Left ventricle myocardium superior (tissue), 1 donor: ENCODE measurements at places on chromosomes 1 and 21. TPM values are rescaled to one million over a fixed set of nuclear protein-coding genes. Genes with fewer than 3 reads are reported as not detected.
A peak's percentile ranks its signal among the peaks of the same experiment; 100 is the strongest.

DNA sequence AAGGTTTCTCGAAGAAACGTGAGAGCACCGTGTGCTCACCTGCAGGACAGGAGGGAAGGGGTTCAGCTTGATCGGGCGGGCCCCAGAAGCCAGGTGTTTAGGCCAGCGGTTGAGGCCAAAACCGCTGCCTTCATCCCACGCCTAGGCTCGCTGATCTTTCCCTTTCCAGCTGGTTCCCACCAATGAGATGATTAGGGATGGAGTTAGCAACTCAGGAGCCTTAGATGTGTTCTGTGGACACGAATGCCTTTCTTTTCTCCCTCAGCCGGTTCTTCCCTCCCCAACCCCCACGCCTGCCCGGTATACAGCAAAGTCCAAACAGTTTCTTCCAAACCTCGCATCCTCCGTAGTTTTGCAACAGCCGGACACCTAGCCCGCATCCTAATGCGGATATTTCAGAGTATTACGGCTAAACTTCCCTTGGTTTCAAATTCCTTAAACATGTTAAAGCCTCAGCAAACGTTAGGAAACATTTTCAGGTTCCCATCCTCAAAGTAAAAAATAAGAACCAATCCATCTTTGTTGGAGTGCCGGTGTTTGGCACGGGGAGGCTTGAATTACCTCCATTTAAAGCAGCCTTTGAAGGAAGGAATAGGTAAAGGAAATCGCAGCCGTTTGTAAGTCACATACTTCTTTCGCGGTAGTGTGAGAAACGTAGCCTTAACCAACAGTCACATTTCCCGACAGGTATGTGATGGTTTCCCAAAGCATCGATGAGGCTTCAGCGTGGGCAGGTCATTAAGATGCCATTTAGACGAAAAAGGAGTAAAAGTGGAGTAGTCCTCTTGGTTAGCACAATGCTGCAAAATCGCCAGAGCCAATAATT is 1.1 kb downstream of the LRRC8C start:
- DNase-seq: peak; percentile 29

- no peak for DNase-seq
These were observed 31.7 kb upstream of the RALGPS2 start for GRCh38 chr1:178693366-178693765.

GRCh38 chr1:153587314-153587713 is 21.7 kb upstream of the S100A2 start:
- DNase-seq: no peak

MRPL37 gene
- 81.2 TPM for total RNA-seq

WDR64 gene
- not detected for total RNA-seq

VWA5B1 gene
- not detected for total RNA-seq
